GM12864 (cell line): ENCODE measurements at places on chromosomes 2 and 18.

GRCh38 chr18:33466822-33467221 lies 26.3 kb upstream of the CCDC178 start:
- no peak for DNase-seq

GRCh38 chr2:104685591-104685990 lies 168.3 kb upstream of the POU3F3 start:
- DNase-seq = no peak

DNA sequence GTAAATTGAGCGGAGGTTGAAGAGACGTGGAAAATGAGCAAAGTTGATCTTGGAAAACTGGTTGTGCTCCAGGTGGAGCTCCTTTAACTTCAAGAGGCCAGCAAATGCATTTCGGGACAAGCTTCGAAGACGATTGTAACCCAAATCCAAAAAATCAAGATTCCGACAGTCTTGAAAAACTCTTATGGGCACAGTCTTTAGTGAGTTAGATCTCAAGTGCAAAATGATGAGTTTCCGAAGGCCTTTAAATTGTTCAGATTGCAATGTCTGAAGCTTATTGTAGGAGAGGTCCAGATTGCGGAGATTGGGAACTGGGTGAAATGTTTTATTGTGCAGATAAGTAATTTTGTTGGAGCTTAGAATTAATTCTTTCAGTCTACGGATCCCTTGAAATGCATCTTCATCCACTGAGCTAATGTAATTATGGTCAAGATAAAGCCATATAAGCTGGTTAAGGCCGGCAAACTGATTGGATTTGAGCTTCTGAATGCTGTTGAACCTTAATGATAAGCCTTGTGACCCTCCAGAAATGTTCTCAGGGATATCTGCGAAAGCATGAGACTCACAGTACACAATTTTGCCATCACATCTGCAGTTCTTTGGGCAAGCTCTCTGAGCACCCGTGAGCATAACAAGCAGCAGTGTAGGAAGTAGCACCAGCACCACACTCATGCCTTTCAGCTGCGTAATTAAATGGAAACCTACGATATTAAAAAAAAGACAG lies 2.9 kb downstream of the LRRTM4 start:
- DNase-seq = no peak

- DNase-seq = no peak
Measured at GRCh38 chr2:163191372-163191771, 352.8 kb upstream of the KCNH7 start.

- no peak for DNase-seq
Measured at GRCh38 chr2:134707330-134707676, 11.5 kb downstream of the TMEM163 start.
